T-helper 2 cell treated with Interferon-gamma antibody and Interleukin-4, amounts not matched to agents 5 μg/mL and 100 μg/mL, for 36 hours (primary cell): ENCODE measurements at places on chromosomes 4 and X.

- peak; percentile 66 for DNase-seq
Measured at GRCh38 chr4:36394352-36394903, 113.0 kb downstream of the DTHD1 start.

- no peak for DNase-seq
Measured at GRCh38 chr4:123104310-123105025, 182.1 kb upstream of the NUDT6 start.

- DNase-seq: no peak
Measured at GRCh38 chr4:7691061-7691460, 248.6 kb downstream of the AFAP1 start.

- no peak for DNase-seq
Measured at GRCh38 chr4:8191136-8191747, 7.8 kb upstream of the SH3TC1 start.

DNA sequence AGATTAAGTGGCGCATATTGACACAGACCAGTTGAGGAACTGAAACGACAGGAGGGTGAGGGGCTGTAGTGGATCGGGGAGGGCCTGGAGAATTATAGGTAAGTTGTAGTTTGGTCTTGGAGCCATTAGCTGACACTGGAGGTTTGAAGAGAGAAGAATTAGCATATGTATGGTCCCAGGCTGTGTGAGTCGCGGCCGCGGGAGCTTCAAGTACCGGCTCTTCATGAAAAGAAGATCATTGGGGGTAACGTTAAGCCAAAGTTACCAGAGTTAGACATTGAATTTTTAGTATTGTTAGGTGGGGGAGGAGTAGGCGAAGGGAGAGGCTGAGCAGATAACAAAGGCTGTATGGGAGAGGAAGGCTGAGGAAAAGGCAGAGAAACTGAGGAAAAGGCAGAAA, 56.5 kb downstream of the ZNF674 start:
- DNase-seq: no peak
